ENCODE measurements at places on chromosomes 2 and 18.
A peak's percentile ranks its signal among the peaks of the same experiment; 100 is the strongest.

DNA sequence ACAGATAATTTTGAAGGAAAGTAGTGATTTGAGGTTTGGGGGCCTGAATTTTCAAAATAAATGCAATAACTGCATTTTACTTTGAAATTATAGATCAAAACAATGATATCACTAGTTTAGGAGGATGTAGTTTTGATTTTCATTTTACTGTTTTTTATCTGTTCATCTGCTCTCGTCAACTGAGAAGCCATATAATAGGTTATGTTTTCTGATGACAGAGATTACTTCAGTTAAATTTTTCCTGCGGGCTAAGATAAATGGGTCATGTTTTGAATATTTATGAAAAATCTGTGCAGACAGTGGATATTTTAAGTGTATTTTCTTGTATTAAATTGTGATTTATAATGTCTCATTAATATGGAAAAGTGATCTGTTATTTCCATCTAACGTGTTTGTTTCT is 573.4 kb downstream of the CPS1 start:
- DNase-seq = no peak

DNA sequence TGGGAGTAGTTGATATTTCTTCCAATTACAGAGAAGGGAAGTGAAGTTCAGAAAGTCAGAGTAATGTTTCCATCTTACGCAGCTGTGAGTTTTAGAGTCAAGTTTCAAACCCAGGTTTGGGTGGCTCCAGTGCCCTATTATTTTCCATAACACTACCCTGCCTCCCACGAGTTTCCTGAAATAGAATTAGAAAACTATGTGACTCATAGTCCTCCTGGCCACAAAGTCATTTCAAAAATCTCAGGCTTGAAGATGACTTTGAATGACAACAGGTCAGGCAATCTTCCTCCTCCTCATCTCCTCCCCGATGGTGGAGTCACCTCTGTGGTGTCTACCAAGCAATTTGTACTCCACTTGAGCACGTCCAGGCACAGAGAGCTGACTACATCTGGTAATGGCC is 212.3 kb upstream of the TRIB2 start:
- DNase-seq = no peak

GRCh38 chr2:172673056-172673683 is 62.5 kb upstream of the RAPGEF4 start:
- no peak for DNase-seq

- no peak for DNase-seq
These were observed 139.8 kb downstream of the CLIP4 start for GRCh38 chr2:29255004-29255403.

GRCh38 chr2:129757915-129758783 is 221.3 kb upstream of the RAB6C start:
- DNase-seq = no peak

GRCh38 chr2:62569907-62570841 is 64.2 kb upstream of the TMEM17 start:
- no peak for DNase-seq

DNA sequence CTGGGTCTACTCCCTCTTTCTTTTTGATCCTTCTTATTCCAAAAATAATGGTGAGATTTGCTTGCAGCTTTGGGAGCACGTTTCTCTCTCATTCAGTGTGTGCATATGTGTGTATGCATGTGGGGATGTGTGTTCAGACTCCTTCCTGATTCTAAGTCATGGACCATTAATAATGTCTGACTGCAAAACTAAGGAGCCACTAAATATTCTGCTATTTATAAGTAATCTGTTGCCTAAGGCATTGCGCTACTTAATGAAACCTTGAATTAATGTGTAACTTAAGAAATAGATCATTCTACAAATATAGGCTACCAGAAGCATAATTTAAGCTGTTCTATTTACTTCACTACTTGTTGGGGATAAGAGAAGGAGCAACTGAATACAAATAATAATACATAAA is 182.1 kb downstream of the TFCP2L1 start:
- no peak for DNase-seq

GRCh38 chr2:190682168-190682567 is 33.3 kb downstream of the NAB1 start:
- DNase-seq = no peak

DNA sequence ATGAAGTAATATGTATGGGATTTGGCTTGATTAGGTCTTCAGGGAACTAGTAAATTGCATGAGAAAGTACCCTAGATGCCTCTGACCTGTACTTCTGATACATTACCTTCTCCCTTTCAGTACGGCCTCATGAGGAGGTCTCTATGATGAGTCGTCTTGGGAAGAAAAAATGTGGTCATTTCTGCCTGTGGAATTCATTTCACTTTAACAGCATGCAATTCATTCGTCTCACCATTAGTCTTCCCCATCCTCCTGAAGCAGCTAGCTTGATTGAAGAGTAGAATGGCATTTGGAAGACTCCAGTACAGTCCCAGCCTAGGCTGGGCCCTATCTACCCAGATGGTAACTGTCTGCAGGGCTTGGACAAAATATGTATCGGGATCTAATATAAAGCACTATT is 52.2 kb downstream of the TMX3 start:
- no peak for DNase-seq

GRCh38 chr2:44362207-44363015 is 664 bp downstream of the CAMKMT start:
- peak; percentile 66 for DNase-seq

- DNase-seq = no peak
These were observed 123.5 kb upstream of the DAPL1 start for GRCh38 chr2:158671360-158672245.

DNA sequence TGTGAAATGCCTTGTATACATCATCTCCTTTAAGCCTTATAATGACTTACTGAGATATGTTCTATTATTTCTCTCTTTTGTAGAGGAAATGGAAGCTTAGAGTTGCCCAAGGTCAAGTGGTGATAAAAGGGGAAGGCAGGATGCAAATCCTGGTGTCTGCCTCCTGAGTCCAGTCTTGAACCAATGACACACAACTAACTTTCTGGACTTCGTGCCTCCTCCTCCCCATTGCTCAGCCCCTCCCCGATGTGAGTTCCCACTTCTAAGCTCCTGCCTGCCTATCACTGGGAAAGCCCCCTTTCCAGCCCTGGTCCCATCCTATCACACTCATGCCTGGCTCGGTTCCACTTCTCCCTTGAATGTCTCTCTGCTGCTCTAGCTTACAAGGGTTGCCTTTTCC is 6.9 kb upstream of the CTIF start:
- DNase-seq = no peak

- no peak for DNase-seq
These were observed 262.9 kb upstream of the GULP1 start for GRCh38 chr2:188028739-188029138.

DNA sequence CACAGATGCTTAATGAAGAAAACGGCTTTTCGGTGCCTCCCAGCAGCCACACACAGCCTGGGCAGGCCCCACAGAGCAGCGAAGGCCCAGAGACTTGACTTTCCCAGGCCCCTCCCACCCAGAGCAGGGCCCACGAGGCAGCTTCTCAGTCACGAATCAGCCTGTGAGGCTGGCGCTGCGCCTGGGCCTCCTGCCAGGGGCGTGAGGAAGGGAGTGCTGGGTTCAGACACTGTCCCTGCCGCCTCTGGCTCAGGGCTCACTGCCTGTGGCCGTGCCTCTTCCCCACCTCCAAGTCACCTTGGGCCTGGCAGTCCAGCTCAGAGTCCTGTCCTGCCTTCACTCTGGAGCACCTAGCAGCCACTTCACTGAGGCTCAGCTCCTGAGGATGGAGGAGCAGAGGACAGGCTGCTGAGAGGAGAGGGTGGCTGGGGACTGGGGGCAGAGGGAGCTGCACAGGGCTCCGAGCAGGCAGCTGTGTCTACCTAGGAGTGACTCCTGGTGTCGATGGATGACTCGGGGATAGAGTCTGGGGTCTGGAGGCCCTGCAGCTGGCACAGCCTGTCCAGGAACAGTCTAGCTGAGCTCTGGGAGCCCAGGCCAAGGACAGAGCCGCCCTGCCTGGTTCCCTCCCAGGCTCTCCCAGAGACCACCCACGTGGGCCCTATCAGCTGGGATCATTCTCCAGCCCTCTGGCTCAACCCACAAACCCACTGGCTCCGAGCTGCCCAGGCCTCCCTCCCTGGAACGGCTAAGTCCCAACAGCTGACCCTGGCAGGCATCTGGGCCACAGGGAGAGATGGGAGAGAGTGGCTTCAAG is 36.4 kb upstream of the FOSL2 start:
- no peak for DNase-seq

- no peak for DNase-seq
These were observed 131.9 kb downstream of the ASB1 start for GRCh38 chr2:238558456-238559099.

DNA sequence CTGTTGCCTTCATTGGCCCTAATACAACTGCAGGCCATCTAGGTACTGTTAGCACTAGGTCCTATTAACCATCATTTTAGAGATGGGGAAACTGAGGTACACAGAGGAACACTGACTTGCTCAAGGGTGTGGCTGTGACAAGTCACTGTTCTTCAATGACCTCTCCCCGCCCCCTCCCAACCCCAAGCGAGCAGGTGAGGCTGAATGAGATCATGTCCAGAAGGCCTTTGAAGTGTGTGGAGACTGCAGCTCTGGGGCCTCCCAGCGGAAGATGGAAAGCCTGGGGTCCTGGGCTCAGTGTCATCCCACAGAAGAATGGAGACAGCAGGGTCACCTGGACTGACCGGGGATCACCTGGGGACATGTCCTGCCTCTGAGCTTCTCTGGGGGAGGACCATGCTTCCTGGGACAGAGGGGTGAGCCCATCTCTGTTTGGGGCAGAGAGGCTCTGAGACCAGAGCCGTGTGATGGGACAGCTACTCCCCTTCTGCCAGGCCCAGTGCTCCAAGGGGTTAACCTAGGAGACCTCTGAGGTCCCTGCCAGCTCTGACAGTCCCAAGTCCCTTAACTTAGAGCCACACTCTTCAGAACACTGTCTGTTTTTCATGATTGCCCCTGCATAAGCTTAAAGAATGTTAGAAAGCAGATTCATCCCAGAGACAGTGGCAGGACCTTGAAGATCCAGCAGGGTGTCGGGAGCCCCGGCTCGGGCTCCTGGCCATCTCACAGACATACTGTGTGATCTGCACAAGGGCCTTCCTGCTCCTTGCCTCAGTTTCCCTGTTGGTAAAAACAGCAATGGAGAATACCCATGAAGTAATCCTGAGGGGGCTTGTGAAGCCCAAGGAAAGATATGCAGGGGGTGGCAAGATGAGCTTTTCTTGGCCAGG is 16.7 kb upstream of the FOSL2 start:
- no peak for DNase-seq

- no peak for DNase-seq
These were observed 1.2 kb upstream of the C2orf15 start for GRCh38 chr2:99140056-99140859.

GRCh38 chr2:240921311-240921994 is 15.3 kb downstream of the CROCC2 start:
- DNase-seq = no peak

GRCh38 chr2:108189316-108189715 is 50.5 kb upstream of the SULT1C3 start:
- DNase-seq = no peak

GRCh38 chr2:26687801-26688200 is 4.7 kb upstream of the KCNK3 start:
- no peak for DNase-seq

- no peak for DNase-seq
These were observed 109.1 kb upstream of the NCK2 start for GRCh38 chr2:105635564-105635963.

DNA sequence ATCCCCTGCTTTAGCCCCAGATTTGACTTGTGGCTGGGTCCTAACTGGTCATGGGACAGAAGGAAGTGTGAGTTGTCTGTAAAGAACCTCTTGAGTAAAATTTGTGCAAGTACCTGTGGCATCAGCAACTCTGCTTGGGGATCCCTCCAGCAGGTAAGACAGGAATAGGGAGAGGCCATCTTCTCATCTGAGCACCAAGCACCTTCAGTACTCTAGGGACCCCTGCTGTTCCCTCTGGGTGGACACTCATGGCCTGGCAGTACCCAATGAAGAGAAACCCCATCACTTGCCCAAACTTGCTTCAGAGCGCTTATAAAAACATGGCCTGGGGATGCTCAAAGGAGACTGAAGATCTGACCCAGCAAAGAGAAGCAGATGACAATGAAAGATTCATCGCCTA is 297.8 kb downstream of the SP3 start:
- DNase-seq = no peak

GRCh38 chr2:85787981-85788340 is 34.2 kb downstream of the ATOH8 start:
- no peak for DNase-seq

- DNase-seq = no peak
These were observed 67.1 kb downstream of the ANTXR1 start for GRCh38 chr2:69080071-69080470.

DNA sequence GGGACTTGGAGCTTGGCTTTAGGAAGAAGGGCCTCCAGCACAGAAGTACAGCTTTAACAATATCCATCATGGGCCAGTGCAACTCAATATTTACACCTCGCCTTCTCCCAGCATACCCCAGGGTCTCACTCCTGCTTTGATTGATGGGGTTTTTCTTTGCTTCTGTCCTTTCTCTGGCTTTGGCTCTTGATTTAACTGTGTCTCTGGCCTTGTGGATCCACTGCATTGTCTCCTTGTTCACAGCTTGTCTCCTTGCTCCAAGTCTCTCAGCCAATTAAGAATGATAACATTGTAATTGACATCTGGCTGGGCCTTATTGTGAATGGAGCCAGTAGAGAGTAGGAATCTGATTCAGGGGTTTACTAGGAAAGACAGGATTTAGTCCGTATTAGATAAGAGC is 1019.5 kb downstream of the TMEM182 start:
- DNase-seq = no peak

DNA sequence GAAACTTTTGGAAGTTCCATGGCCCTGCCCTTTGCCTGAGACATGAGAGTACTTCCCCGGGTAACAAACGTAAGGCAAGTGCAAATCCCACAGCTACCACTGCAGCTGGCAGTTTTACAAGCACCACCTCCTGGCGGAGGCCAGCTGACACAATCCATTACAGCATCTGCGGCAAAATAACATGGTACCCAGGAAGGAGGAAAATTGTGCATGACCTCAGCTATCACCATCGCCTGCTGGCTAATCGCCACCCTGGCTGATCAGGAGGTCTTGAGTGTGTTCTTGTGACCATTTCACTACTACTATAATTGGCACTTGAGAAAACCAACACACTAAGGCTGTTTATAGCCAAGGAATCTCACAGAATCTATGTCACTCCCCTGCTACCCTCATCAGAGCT is 71.7 kb upstream of the SERPINE2 start:
- DNase-seq = no peak

GRCh38 chr18:79934311-79935097 is 16.9 kb downstream of the SLC66A2 start:
- no peak for DNase-seq

DNA sequence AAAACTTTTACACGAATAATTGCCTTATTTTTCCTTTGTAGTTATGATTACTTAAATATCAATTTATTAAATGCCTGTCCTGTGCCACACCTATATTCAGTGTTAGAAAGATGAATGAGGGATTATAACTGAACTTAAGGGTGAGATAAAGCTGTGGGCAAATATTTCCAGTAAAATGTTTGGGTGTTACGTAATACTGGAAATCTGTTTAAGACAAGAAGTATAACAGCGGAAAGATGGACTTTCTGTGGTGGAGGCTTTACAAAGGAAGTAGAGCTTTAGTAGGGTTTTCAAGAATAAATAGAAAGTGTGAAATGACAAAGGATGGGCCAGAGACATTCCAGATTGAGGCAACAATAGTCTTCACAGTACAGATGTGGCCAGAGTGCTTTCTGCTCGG is 927.0 kb downstream of the DPP10 start:
- DNase-seq = no peak

- DNase-seq = no peak
These were observed 50.8 kb upstream of the UGP2 start for GRCh38 chr2:63790906-63791305.

Measured in B cell (primary cell).